ENCODE measurements at places on chromosomes 4 and X.

DNA sequence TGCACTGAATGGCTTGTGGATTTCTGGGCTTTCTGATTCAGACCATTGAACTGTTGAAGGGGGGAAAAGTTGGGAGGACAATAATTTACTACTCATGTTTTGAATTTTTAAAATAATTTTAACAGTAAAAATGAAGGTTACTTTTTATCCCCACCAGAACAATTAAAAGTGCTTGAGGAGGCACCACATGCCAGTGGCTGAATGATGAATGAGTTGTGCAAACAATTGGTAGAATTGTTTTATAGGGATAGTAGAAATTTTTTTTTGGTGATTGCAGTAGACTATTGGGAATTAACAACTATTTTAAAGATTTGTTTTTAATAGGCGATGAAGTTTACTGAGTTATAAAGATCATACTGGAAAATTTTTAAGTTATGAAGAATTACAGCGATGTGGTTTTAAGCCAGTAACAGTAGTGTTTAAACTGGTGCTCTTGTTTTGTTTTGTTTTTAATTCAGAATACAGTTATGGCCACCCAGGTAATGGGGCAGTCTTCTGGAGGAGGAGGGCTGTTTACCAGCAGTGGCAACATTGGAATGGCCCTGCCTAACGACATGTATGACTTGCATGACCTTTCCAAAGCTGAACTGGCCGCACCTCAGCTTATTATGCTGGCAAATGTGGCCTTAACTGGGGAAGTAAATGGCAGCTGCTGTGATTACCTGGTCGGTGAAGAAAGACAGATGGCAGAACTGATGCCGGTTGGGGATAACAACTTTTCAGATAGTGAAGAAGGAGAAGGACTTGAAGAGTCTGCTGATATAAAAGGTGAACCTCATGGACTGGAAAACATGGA, 2.7 kb downstream of the REST start:
- DNase-seq = no peak

DNA sequence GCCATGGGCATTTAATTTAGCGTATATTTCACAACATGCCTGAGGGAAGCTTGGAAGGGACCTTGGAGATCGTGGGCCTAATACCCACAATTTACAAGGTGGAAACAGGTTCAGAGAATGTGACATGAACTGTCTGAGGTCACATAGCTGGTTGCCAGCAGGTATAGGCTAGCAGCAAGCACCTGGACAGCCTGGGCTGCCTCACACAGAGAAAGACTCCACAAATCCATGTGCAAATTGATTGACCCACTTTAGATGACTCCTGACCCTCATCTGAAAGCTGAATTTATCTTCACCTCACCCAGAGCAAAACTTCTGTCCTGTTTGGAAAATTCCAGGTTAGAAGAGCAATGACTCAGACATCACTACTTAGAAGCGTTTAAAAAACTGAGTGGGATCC, 5.8 kb downstream of the PTTG2 start:
- DNase-seq = no peak

GRCh38 chr4:187124331-187124730, 400.7 kb upstream of the FAT1 start:
- no peak for DNase-seq

- no peak for DNase-seq
Measured at GRCh38 chrX:132474544-132475248, 14.1 kb downstream of the MBNL3 start.

GRCh38 chr4:53863736-53864365, 200.6 kb downstream of the CHIC2 start:
- no peak for DNase-seq

DNA sequence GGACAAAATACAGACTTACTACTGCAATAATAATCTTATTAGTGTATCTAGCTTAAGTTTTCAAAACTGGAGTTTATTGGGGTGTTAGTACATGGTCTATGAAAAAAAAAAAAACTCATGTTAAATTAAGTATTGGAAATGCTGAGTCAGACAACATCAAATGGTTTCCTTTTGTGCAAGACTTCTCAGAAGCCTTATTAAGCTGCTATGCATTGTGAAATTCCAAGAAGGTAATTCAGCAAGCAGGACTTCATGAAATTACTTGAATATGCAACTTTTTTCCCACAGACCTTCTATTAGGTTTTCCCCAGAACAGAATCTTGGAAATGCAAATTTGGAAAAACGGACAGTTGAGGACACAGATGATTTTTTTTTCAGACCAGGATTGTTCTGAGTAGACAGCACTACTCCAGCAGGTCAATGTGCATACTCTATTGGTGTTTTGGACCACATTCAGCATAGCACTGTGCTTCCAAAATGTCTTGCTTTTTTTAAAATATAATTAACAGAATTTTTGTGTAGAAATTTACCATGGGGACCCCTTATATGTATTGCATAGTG, 568.8 kb upstream of the TENM3 start:
- no peak for DNase-seq

GRCh38 chr4:100317032-100317864, 127.0 kb upstream of the DDIT4L start:
- no peak for DNase-seq

DNA sequence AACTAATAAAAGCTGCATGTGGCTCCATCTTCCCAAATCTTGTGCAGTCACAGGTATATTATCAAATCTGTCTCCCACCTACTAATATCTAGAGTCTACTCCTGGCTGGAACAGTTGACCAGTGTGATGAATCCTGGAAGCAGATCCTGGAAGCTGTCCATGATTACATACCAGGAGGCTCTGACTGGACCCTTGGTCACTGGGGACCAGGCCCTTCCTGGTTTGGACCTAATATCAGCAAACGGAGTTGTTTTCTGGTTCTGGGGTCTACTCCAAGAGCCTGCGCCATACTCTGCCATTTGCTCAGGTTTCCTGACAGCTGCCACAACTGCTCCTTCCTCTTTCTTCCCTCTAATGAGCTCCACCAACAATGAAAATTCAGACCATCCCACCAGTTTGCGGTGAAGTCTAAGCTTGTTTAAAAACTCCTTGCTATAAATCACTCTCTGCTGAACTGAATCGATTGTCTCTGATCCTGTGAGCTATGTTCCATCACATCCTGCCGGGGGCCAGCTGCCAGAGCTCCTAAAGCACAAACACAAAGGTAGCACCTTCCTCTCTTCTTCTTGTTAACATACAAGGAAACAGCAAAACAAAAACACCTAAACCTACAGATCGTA, 114.2 kb downstream of the PALLD start:
- no peak for DNase-seq

DNA sequence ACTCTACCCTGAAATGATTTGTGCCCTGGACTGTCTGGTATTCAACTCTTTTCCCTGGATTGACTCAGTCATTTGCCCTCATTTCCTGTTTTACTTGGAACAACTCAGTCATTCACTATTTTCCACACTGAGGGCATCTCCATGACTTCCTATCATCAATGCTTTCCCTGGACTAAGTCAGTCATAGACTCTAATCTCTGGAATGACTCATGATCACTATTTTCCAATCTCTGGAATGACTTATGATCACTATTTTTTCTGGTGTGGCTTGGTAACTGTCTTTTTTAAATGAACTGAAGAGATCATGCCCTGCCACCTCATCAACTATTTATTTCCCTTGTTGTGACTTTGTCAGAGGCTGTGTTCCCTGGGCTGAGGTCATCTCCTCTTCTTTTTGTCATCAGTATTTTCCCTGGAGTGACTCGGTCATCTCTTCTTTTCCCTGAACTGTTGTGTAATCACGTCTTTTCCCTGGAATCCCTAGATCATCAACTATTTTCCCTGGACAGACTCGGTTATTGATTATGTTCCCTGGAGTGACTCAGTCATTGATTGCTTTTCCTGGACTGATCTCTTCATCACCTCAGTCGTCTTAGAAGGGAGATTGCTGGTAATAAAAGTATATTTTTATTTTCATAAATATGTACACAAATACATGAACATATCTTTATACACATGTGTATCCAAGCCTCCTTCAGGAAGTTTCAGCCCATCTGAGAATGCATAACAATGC, 327.1 kb upstream of the VCX start:
- no peak for DNase-seq

DNA sequence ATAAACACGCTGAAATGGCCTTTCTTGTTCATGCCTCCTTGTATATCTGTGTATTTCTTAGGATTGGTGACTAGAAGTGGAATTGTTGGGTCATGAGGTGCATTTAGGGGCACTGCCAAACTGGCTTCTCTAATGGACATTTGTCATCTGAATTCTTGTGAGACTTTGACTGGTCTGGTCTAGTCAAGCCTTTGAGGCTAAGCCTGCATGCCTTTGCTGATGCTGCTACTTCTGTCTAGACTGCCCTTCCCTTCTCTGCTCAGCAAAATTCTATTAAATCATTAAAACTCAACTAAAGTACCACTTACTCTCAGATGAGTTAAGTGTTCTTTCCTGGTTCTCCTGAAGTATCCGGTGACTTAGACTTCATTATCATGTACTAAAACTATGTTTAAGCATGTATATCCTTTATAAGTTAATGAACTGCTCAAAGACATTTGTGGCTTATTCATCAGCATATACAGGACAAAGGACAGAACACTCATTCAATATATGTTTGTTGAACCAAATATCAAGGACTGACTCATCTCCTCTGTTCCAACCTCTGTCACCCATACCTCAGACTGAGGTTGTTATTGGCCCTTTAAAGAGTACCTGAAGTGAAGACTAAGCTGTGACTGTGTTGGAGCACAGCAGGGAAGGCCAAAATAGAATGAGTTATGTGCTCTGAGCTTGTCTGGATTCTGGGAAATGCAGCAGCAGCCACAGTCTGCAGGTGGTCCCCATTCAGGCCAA, 9.0 kb downstream of the TCEAL1 start:
- no peak for DNase-seq

DNA sequence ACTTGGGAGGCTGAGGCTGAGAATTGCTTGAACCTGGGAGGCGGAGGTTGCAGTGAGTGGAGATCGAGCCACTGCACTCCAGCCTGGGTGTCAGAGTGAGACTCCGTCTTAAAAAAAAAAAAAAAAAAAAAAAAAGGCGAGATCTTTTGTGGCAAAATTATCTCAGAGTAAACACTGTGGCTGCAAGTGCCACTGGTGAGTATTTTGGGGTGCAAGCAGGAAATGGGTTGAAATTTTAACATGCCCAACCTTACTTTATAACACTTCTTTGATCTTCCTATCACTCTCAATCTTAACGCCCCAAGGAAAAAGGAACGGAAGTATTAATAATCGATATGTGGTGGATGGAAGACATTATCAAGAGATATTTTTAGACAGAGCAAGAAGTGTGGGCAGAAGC, 32.1 kb downstream of the SLC34A2 start:
- DNase-seq = no peak

DNA sequence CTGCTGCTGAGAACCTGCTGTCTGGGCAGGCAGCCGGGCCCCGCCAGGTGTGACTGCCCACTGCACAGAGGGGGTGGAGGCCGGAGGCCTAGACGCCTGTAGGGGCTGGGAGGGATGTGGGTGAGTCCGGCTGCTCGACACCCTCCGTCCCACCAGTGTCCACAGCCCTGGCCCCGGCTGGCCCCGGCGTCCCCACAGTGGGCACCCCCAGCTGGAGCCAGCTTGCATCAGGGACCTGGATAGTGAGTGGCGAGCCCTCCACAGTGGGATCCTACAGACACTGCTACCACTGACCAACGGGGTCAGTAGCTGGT, 34.7 kb upstream of the SPON2 start:
- no peak for DNase-seq

GRCh38 chrX:132463411-132463810, 25.4 kb downstream of the MBNL3 start:
- no peak for DNase-seq

GRCh38 chr4:37803348-37803973, 23.0 kb upstream of the PGM2 start:
- DNase-seq = no peak

DNA sequence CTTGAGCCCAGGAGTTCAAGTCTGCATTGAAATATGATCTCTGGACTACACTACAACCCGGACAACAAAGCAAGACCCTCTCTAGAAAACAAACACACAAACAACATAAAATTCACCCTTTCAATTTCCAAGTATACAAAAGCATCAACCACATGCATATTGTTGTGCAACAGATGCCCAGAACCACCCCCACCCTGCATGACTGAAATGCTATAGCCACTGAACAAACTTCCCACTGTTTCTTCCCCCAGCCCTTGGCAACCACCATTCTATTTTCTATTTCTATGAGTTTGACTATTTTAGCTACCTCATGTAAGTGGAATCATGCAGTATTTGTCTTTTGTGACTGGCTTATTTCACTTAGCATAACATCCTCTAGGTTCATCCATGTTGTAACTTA, 14.2 kb upstream of the C4orf51 start:
- no peak for DNase-seq

GRCh38 chrX:40947276-40947675, 138.0 kb upstream of the USP9X start:
- DNase-seq = no peak

DNA sequence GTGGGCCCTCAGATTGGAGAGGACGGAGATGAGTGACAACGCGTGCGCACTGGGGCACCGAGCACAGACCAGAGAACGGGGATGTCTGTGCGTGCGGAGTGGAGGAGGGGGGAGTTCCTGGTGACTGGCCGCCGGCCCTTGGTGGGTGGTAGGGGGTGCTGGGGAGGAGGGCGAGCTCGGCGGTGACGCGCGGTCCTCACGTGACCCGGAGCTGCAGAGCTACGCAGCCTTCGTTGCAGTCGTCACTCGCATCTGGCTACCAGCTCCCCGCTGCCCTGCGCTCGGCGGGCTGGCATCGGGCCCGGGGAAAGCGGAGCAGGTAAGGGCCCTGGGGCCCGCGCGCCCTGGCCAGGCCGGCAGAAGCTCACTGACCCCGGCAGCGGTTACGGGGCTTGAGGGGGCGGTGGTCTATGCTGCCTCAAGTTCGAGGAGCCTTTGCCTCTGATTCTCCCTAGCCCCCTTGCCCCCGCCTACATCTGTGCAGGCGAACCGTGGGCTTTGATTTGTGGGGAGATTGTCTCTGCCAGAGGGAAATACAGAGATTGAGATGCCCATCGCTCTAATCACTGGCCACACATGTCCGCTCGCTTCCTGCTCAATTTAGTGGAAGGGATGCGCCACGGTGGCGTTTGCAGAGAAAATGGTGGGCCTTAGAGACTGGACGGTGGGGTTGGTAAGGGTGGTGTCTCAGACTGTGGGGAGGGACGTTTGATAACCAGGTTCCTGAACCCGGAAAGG, at the start of gene ARMCX4:
ARMCX4 (plus strand) TSS at position 245 of the 738 bp plus-strand sequence. CDS start 3,134 bp downstream, outside the sequence.
- DNase-seq = peak; percentile 53

- no peak for DNase-seq
Measured at GRCh38 chr4:115396034-115396433, 282.6 kb upstream of the NDST4 start.

DNA sequence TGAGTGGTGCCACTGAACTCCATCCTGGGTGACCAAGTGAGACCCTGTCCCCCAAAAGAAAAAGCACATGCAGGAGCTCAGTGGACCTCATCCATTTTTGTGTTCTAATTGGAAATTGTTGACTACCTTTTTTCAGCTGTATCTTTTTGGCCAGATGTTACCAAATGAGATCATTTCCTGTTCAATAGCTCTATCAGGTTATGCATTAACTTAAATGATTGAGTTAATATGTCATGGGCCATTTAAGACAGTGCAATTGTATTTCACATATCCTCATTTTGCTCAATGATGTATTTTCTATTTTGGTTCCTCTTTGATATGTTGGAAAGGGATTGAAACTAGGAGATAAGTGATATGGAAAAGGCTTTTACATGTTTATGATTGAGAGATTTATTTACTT, 26.2 kb upstream of the RHOH start:
- no peak for DNase-seq

- no peak for DNase-seq
Measured at GRCh38 chr4:107625391-107625902, 94.6 kb downstream of the PAPSS1 start.

Data from endothelial cell (in vitro differentiated cells).